Ovary (tissue), 10 donors: ENCODE measurements at places on chromosomes 2 and 18. TPM values are rescaled to one million over a fixed set of nuclear protein-coding genes. Genes with fewer than 3 reads are reported as not detected.

The ALMS1 gene
- total RNA-seq, result 46.9 TPM

The MALL gene
- total RNA-seq, result 2.0 TPM

The EGR4 gene
- not detected for total RNA-seq

The RAB27B gene
- total RNA-seq, result 0.05 TPM

The NPHP1 gene
- 4.5 TPM for total RNA-seq

The ACADL gene
- 12.1 TPM for total RNA-seq

The CCDC102B gene
- total RNA-seq, result 2.5 TPM

The CPO gene
- 1.1 TPM for total RNA-seq

The PSMA8 gene
- total RNA-seq, result not detected

The MGAT5 gene
- 36.2 TPM for total RNA-seq

The RPRM gene
- total RNA-seq, result 17.9 TPM

The TUBA3E gene
- total RNA-seq, result not detected

The INPP5D gene
- 4.1 TPM for total RNA-seq

The MBOAT2 gene
- total RNA-seq, result 29.9 TPM

The CAPN14 gene
- total RNA-seq, result 0.05 TPM

The CSRNP3 gene
- 9.6 TPM for total RNA-seq

The ICA1L gene
- 24.6 TPM for total RNA-seq

The TBC1D8 gene
- total RNA-seq, result 15.6 TPM

The SALL3 gene
- total RNA-seq, result not detected

The MLPH gene
- total RNA-seq, result 30.7 TPM

The CCDC85A gene
- 1.4 TPM for total RNA-seq

The TCF23 gene
- total RNA-seq, result 63.8 TPM

The REG1B gene
- total RNA-seq, result not detected

The DNER gene
- total RNA-seq, result 1.2 TPM

The SIX3 gene
- total RNA-seq, result not detected

The SCYGR4 gene
- not detected for total RNA-seq
